ENCODE measurements at places on chromosomes 6 and 20.

GRCh38 chr20:4787069-4787468, 65.4 kb downstream of the PRND start:
- DNase-seq: peak; percentile 21

DNA sequence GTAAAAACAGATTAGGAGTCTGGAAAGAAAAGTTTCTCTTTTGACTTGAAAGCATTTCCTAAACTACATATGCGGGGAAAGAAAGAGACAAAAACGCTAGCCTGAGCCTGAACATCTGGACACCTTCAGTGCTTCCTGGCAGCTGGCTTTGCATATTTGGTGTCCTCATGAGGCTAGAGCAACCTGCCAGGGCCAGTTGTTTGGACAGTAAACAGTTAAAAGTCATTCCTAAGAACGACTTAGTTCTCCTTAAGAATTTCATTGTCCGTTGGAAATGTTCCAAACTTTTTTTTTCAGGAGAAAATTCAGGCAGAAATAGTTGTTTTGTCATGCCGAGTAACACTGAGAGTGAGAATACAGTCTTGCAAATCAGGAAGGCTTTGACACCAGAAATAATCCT, 199.8 kb downstream of the SMOC2 start:
- DNase-seq: no peak

DNA sequence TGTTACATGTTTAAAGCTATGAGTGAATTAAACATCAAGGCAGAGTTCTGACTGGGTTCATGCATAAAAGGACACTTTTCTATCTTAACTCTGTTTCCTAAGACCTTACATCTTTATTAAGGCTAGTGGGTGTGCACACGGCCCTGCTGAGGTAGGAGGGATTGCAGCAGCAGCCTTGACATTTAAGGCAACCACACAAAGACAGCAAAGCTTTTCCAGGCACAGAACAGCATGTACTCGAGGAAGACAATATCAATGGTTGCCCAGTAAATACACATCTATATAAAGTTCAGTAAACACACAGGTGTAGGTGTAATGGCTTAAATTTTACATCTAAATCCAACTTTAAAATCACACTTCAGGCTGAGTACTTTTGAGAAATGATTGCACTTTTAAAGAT, 79.8 kb upstream of the LOC128125822 start:
- DNase-seq: no peak

DNA sequence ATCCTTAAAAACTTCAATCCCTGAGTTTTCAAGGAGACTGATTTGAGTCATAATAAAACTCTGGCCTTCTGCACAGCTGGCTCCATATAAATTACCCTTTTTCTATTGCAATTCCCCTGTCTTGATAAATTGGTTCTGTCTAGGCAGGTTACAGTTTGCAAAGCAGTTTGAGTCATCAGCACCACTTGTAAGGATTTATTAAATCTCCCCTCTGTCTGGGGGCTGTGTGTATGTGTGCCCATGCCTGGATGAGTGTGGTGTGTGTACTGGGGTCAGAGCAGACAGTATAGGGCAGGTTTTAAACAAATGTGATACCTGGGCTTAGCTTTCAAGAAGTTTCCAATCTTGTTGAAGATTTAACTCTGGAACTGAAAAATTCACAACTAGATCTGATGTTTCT, 228.6 kb downstream of the FNDC1 start:
- DNase-seq: no peak

GRCh38 chr6:54805077-54805476, 41.5 kb upstream of the FAM83B start:
- no peak for DNase-seq

DNA sequence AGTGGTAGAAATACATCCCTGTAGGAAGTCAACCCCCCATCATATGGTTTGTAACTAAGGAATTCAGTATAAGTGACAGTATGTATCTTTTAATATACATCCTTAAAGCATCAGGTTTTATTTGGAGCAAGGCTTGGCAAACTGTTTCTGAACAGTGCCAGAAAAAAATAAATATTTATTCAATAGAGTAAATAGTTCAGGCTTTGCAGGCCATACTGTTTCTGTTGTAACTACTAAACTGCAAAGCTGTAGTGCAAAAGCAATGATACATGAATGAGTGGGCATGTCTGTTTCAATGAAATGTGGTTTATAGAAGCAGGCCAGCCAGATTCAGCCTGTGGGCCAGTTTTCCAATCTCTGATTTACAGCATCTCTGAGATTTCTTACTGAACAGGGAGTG, 977 bp downstream of the MEI4 start:
- DNase-seq: no peak

- no peak for DNase-seq
Observed at GRCh38 chr20:57380081-57380750, 11.0 kb upstream of the RBM38 start.

GRCh38 chr20:38867062-38867359, 59.2 kb upstream of the FAM83D start:
- DNase-seq: no peak

- DNase-seq: peak; percentile 37
Observed at GRCh38 chr20:1686151-1686748, 28.7 kb upstream of the SIRPG start.

GRCh38 chr6:87742106-87742505, 40.1 kb upstream of the AKIRIN2 start:
- peak; percentile 79 for DNase-seq

GRCh38 chr20:1636621-1637020, 16.8 kb upstream of the SIRPB1 start:
- DNase-seq: no peak

GRCh38 chr6:52177961-52178360, 8.2 kb upstream of the IL17A start:
- DNase-seq: no peak

GRCh38 chr6:6546318-6547109, 42.0 kb upstream of the LY86 start:
- no peak for DNase-seq

- DNase-seq: no peak
Observed at GRCh38 chr20:16293590-16293989, 279.7 kb downstream of the KIF16B start.

DNA sequence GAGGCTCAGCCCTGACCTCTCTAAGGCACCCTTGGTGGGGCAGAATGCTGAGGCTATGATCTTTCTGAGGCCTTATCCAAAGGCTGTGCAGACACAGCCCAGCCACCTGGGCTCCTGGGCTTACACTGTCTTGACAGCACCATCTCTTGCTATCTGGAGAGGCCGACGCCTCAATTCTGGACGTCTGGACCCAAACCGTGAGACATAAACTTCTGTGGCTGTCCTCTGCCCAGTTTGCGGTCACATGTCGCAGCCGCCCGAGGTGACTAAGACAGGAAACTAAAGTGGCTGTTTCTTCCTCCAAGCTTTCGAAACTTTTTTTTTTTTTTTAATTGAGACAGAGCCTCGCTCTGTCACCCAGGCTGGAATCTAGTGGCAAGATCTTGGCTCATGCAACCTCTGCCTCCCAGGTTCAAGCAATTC, 49.3 kb downstream of the PRR18 start:
- DNase-seq: peak; percentile 27

DNA sequence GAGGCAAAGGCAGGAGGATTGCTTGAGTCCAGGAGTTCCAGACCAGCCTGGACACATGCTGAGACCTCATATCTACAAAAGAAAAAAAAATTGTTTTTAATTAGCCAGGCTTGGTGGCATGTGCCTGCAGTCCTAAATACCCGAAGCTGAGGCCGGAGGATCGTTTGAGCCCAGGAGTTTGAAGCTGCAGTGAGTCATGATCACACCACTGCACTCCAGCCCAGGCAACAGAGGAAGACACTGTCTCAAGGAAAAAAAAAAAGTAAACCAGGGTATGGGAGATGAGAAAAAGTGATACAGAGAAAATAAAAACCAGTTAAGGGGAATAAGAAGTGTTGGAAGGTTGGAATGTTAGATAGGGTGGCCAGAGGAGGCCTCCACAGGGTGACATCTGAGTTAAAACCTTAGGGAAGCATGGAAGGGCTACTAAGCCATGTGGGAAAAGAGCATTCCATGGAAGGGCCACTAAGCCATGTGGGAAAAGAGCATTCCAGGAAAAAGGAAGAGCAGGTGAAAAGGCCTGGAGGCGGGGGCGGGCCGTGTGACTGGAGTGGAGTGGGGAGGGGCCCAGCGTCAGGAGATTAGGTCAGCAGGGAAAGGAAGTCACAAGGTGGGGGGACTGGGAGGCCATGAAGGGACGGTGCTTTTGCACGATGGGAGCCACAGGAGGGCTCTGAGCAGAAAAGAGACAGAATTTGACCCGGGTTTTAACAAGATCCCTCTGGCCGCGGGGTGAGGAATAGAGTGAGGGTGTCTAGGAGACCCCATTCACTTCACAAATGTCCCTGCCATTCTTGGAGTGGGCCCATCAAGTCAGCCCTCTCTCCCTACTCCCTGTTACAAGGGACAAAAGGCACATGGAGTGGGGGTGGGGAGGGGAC, 18.3 kb downstream of the CPNE5 start:
- DNase-seq: no peak

DNA sequence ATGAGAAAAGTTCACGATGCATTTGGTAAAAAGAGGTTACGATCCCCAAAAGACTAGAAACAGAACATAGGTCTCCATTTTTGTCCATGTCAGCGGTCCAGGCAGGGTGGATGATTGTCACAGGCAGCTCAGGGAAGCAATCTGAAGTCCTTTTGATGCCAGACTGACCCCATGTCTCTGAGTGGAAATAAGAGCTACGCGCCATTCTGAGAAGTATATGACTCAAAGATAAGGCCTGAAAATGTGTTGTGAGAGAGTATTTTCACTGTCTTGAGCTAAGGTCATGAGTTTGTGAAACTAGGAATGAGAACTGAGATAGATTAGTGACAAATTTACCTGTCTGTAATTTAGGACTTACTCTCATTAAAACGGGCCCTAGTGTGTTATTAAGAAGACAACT, 69.5 kb downstream of the LYRM4 start:
- no peak for DNase-seq

GRCh38 chr6:158923805-158924498, 76.0 kb downstream of the RSPH3 start:
- DNase-seq: no peak

DNA sequence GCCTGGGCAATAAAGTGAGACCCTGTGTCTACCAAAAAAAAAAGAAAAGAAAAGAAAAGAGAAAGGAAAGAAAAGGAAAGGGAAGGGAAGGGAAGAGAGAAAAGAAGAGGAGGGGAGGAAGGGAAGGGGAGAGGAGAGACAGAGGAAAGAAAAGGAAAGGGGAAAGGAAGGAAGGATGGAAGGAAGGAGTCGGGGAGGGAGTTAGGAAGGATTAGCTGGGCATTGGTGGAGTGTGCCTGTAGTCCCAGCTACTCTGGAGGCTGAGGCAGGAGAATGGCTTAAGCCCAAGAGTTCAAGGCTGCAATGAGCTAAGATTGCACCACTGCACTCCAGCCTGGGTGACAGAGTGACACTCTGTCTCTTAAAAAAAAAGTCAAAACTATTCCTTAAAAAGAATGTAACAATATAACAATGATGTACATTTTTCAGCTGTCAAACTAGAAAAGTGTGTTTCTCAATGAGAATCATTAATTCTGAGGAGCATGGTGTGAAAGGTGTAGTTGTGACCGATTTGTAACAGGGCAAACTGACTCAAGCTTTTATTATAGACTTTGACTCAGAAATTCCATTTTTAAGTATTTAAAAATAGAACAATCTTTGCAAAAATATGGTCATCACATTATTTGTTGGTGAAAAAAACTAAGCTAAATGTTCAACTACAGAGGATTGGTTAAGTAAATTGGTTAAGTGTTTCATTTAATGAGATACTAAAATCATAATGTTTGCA, 14.7 kb downstream of the SNRPB start:
- DNase-seq: no peak

GRCh38 chr20:31833931-31834521, 11.4 kb downstream of the FOXS1 start:
- no peak for DNase-seq

DNA sequence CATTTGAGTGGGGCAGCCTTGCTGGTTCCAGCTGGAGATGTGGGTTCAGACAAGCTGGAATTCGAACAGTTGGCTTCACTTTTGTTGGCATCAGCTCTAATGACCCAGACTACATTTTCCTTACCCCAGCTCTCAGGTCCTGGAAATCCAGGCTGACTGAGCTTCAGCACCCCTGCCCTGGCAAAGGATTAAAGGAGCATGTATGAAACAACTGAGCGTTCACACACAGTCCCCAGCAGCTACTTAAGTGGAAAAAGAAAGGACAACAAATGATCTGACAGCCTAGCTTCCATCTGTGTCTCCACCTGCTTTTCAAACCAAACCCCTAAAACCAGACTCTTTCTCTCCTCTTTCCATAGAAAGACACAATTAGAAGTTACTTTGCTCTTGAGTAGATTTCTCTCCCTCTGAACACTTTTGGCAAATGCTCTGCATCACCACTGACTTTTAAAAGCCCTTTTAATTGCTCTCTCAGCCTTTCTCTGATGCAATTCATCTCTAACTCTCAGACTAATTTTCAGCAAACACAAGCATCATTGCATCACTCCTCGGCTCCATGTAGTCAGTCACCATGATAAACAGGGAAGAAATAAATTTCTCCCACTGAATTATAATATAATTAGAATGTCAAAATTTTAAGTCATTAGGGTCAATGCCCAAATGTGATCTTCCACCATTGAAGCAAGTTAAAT, 28.1 kb downstream of the ROS1 start:
- DNase-seq: no peak

GRCh38 chr20:20023395-20023794, 6.2 kb downstream of the NAA20 start:
- DNase-seq: no peak

DNA sequence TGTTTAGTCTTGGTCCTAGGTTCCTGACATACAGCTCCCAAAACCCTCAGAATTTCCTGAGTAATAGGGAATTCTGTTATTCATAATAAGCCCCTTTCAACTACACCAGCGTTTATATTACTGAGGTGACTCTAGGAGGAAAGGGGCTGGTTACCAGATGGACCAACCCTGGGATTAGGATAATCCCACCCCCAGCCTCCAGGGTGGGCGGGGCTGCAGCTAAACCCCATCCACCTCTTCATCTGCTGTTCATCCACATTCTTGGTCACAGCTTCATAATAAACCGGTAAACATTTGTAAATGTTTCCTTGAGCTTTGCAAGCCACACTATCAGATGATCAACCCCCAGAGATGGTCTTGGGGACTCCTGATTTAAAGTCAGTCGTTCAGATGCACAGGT, 38.3 kb downstream of the NINL start:
- DNase-seq: no peak

GRCh38 chr6:131182991-131183425, 47.7 kb downstream of the AKAP7 start:
- DNase-seq: peak; percentile 54

DNA sequence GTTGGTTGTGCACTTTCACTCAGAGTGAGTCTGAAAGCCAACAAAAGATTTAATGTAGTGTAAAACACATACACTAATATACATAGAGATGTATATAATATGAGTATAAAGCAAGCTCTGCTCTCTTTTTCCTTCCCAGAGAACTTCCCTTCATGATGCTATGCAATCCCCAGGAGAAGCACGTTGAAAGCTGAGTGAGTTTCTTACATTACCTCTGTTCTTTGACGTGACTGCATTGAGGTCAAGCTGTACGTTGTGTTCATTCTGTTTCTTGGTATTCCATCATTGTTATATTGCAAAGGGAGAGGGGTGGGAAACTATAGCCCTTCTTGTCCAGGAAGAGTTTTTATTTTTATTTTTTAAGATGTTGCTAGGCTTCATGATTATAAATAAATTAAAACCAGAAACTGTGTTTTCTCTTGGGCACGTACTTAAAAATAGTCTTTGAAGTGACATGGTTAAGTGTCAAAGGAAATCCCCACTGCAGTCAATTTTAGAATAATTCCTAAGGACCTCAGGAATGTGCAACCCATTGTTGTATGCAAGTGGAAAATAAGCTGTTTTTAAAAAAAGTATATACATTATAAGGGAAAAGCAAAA, 651.0 kb downstream of the CD109 start:
- DNase-seq: no peak

Measured in CD4-positive, alpha-beta T cell treated with Interleukin-4 for 4 hours (primary cell).